ENCODE measurements at places on chromosomes 3 and 15.

- no peak for DNase-seq
Measured at GRCh38 chr15:92892201-92892555, 7.9 kb upstream of the CHD2 start.

GRCh38 chr3:47496892-47497291 lies 16.6 kb downstream of the ELP6 start:
- DNase-seq = no peak

DNA sequence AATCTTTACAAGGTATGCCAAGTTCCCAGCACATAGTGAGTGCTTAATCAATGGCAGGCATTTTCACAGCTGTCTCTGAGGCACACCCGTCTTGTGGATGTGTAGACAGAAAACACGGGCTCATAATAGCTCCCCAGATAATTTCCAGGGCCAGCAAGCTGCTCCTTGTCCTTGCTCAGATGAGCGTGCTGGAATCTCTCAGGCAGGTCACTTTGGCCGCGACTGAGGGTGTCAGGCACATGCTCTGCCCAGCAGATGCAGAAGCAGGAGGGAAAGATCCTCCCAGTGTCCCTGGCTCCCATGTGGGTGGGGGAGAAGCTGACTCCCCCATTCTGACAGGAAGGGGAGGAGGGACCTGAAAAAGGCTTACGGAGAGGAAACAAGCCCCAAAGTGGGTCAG lies 35.6 kb upstream of the SLC6A1 start:
- no peak for DNase-seq

DNA sequence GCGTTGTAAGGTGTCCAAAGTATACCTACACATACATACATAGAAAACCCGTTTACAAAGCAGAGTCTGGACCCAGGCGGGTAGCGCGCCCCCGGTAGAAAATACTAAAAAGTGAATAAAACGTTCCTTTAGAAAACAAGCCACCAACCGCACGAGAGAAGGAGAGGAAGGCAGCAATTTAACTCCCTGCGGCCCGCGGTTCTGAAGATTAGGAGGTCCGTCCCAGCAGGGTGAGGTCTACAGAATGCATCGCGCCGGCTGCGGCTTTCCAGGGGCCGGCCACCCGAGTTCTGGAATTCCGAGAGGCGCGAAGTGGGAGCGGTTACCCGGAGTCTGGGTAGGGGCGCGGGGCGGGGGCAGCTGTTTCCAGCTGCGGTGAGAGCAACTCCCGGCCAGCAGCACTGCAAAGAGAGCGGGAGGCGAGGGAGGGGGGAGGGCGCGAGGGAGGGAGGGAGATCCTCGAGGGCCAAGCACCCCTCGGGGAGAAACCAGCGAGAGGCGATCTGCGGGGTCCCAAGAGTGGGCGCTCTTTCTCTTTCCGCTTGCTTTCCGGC lies 318.6 kb downstream of the FGF12 start:
- peak; percentile 57 for DNase-seq

Data from right forelimb (tissue), 1 donor.